ENCODE measurements at places on chromosomes 1 and 21. TPM values are rescaled to one million over a fixed set of nuclear protein-coding genes. Genes with fewer than 3 reads are reported as not detected.
A peak's percentile ranks its signal among the peaks of the same experiment; 100 is the strongest.

The CFHR2 gene
- total RNA-seq = not detected

The CR2 gene
- total RNA-seq = not detected

The PRR9 gene
- total RNA-seq = not detected

The SV2A gene
- 5.9 TPM for total RNA-seq

The CFAP74 gene
- total RNA-seq = not detected

The FCGR1A gene
- 28.0 TPM for total RNA-seq

The CORT gene
- not detected for total RNA-seq

The RGS7 gene
- not detected for total RNA-seq

The CASZ1 gene
- 25.8 TPM for total RNA-seq

The NASP gene
- 49.1 TPM for total RNA-seq

The C1orf116 gene
- not detected for total RNA-seq

GRCh38 chr21:26795412-26795805, 49.8 kb downstream of the ADAMTS1 start:
- DNase-seq = no peak

GRCh38 chr1:192099328-192099727, 58.9 kb upstream of the RGS18 start:
- DNase-seq = no peak

GRCh38 chr1:5980314-5981008, 11.8 kb downstream of the NPHP4 start:
- no peak for DNase-seq

DNA sequence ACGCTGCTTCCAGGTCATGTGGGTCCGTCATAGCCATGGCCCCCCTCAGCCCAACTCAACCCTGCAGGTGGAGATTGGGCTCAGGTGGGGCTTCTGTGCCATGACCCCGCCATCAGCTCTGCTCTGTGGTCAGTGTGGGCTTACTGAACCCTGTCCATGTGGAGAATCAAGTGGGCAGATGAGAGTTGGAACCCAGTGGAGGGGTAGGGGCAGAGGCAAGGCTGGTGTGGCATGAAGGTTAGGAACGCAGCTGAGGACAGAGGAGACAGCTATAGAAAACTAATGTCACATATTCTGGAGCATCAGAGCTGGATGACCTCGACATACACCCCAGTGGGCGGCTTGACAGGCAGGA, 355.9 kb downstream of the PTPRU start:
- DNase-seq = no peak

- DNase-seq = no peak
Observed at GRCh38 chr1:152164517-152165136, 5.6 kb upstream of the RPTN start.

GRCh38 chr1:172276120-172276818, 144.2 kb upstream of the C1orf105 start:
- DNase-seq = no peak

DNA sequence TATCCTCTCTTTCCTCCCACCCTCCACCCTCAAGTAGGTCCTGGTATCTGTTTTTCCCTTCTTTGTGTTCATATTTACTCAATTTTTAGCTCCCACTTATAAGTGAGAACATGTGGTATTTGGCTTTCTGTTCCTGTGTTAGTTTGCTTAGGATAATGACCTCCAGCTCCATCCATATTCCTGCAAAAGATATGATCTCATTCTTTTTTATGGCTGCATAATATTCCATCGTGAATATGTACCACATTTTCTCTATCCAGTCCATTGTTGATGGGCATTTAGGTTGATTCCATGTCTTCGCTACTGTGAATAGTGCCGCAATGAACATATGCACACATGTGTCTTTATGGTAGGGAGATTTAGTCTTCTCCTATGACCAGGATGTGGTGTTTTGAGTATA, 14.5 kb downstream of the OLIG2 start:
- no peak for DNase-seq

DNA sequence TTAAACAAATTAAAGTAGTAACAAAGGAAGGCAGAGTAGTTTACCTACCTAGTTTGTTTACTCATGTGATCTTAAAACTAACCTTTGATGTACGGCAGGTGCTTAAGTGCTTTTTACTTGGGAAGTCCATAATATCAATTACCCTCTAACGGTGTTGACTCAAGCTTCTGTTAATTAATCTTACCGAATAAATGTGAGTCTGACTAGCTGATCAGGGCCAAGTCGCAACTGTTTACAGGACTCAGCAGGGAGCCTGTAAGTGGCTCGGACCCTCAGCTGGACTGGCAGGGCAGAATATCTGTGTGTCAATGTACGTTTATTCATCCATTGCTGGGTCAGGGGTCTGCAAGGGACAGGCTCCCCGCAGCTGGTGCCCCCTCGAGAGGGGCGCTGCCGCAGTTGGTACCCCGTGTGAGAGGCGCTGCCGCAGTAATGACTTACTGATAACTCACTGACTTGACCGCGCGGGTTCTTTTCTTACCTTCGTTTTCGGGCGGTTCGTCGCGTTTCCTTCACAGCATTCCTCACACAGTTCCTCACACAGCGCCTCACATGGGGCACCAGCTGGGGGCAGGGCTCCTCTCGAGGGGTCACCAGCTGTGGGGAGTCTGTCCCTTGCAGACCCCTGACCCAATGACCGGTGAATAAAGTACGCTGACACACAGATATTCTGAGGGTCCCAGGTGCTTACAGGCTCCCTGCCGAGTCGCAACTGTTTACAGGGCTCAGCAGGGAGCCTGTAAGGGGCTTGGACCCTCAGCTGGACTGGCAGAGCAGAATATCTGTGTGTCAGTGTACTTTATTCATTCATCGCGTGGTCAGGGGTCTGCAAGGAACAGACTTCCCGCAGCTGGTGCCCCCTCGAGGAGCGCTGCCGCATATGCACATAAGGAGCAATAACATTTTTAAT, 3.0 kb downstream of the FMO1 start:
- no peak for DNase-seq

GRCh38 chr1:107459204-107459904, 318.5 kb downstream of the NTNG1 start:
- DNase-seq = no peak

- DNase-seq = no peak
Observed at GRCh38 chr1:7335224-7335879, 435.7 kb upstream of the VAMP3 start.

GRCh38 chr1:30704765-30705509, 18.4 kb downstream of the MATN1 start:
- DNase-seq = no peak

- no peak for DNase-seq
Observed at GRCh38 chr1:27816921-27817630, 13.5 kb upstream of the PPP1R8 start.

GRCh38 chr1:156844102-156844501, 14.8 kb downstream of the INSRR start:
- no peak for DNase-seq

DNA sequence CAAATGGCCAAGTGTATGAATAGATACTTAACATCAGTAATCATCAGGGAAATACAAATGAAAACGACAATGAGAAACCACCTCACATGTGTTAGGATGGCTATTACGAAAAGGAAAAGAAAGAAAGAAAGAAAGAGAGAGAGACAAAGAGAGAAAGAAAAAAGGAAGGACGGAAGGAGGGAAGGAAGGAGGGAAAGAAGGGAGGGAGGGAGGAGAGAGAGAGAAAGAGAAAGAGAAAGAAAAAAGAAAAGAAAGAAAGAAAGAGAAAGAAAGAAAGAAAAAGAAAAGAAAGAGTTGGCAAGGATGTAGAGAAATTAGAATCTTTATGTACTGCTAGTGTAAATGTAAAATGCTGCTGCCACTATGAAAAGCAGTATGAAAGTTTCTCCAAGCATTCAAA, 90.7 kb upstream of the DPT start:
- DNase-seq = no peak

DNA sequence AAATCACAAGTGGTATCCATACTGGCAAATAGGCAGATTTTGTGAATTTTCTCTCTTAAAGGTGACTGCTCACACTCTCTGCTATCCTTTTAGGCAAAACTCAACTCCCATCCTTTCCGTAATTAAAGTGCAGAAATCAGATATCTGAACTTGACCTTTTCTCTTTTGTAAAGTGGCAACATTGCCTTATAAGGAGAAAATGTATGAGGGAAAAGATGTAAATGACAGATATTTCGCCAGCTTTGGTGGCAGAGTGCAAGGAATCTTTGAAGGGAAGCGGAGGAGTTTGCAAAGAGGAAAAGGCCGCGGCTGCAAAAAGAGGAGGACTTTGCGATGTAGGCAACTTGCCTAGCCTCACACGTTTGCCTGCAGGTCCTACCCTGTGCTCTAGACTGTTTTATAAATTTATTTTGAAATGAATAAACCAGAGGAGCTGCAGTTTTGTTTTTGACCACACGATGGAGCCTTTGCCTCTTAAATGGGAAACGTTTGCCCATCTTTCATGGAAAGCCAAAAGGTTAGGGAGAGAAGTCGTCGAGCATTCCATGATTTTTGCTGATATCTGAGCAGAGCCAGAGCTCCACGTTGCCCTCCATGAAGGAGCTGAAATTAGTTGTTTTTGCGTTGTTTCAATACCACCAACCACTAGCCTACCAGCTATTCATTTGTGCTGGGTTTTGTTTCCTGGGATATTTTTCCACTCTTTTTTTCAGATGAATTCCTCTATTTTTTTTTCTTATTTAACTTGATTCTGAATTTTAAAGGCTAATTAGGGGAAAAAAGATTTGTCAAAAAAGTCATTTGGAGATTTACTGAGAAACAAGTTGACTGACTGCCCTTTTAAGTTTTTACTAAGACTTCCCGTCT, 242.3 kb downstream of the LMX1A start:
- no peak for DNase-seq

DNA sequence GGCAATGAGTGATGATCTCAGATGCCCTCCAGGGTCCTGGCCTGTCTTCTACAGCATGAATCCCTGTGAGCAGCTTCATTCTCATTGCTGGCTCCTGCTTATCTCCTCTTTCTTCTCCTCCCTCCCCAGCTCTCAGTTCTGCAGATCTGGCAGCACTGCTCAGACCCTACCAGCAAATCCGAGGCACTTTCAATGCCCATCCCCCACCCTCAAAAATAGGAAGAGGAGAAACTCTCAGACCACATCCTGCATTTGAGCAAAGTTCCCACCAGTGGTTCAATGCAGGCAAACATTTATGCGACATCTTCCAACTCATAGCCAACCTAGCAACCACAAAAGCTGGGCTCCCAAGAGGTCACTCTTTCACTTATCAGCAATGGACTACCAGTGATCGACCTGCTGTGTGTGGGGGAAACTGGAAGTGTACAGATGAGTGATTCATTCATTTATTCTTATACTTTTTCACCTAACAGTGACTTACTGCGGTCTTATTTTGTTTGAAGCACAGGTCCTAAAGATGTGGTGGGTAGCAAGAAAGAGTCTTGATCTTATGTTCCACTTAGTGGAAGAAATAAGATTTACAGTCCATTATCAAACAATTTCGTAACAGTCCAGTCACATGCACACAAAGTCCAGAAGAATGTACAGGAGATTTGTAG, 5.8 kb upstream of the CHI3L2 start:
- no peak for DNase-seq

DNA sequence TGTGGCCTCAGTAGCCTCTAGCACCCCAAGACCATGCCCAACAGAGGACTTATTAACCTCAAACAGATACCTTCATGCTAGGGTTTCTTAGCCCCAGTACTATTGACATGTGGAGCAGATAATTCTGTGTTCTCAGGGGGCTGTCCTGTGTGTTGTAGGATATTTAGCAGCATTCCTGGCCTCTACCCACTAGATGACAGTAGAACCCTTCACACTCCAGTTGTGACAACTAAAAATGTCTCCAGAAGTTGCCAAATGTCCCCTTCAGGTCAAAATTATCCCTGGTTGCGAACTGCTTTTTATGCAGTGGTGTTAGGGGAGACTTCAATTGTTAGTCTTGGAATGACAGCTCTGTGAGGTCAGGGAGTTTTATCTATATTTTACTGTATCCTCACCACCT, 8.1 kb downstream of the KAZN start:
- DNase-seq = no peak

GRCh38 chr1:22412932-22413727, 38.5 kb upstream of the ZBTB40 start:
- peak; percentile 30 for DNase-seq

DNA sequence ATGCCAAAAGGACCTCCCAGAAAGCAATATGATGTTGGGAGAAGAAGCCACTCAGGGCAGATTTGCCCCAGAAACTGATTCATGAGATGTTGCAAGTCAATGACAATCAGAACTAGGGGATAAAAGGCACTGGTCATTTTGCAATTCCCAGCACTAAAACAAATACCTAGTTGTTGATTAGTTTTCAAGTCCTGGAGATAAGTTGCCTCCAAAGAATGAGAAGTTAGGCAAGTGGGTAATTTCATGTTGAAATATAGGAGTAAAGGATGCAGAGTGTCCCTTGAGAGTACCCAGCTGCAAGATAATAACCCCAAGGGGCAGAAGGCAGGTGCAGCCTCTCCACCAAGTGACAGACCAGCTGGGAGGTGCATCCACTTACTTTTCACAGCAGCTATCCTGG, 363.6 kb downstream of the PBX1 start:
- no peak for DNase-seq

GRCh38 chr1:109089242-109090015, 1.1 kb upstream of the TMEM167B start:
- DNase-seq = peak; percentile 64

DNA sequence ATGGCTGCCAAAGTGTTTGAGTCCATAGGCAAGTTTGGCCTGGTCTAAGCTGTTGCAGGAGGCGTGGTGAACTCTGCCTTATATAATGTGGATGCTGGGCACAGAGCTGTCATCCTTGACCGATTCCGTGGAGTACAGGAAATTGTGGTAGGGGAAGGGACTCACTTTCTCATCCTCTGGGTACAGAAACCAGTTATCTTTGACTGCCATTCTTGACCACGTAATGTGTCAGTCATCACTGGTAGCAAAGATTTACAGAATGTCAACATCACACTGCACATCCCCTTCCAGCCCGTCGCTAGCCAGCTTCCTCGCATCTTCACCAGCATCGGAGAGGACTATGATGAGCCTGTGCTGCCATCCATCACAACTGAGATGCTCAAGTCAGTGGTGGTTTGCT, 215.8 kb upstream of the JUN start:
- DNase-seq = no peak

DNA sequence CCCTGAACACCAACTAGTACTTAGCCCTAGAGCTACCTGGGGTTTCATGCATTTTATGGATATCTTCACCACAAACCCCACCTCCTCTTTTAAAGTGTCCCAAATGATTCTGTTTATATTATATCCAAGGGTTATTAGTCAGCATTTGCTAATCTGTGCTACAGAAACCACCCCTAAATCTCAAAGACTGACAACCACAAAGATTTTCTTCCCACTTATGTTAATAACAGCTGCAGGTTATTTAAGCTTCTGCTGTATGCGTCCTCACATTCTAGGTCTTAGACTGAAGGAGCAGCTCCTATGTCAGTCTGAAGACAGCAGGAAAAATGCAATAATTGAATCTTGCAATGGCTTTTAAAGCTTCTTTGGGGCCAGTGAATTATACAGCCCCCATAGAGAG, 11.2 kb upstream of the PHC2 start:
- no peak for DNase-seq

DNA sequence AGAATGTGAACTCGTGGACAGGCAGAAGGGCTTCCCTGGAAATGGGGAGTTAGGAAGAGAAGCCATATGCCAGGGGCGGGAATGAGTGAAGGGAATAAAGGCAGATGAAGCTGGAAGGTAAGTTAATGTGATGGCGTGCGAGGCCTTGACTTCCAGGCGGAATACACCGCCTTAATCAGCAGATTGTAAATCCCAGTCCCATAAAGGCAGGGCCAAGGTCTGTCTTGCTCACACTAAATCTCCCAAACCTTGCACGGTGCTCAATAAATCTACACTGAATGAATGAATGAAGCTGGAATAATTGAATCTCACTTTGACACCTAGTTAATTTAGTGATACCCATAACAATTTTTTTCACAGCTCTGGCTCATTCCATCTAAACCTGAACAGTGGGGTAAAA, 16.8 kb upstream of the PRDM2 start:
- no peak for DNase-seq

Measured in ascending aorta (tissue), 2 donors.